ENCODE measurements at places on chromosomes 16 and 17.

GRCh38 chr17:38967290-38967738 is at the start of gene FBXO47:
TSS of gene FBXO47 (minus strand) at chr17:38967403. CDS start at chr17:38963025, 4,378 bp downstream.
- peak; percentile 64 for DNase-seq

DNA sequence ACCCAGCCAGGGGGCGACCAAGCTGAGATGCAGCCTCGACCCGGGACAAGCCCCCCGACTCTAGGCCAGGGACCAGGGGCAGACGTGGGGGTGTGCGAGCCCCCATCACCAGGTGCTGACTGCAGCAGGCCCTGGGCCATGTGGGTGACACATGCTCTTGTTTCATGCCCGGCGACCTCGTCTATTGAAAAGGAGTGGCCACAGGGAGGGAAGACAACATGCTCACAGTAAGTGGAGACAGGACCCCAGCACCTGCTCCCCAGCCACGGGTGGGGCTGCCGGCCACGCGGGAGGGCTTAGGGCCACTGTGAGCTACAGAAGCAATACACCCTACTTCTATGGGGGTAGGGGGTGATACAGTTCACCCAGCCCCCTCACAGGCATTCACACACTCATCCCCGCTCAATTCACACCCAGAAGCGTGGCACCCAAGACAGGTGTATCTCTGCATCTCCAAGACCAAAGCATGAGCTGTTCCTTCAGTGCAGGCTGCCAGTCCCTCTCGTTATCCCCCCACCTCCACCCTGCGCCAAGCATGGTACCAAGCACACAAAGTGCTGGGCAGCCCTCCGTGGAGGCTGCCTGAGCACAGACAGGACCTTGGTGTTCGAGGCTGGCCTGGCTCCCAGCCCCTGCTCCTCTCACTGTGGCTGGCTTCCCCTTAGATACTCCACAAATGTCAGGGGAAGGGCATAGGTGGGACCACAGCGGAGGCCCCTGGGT is 13.6 kb downstream of the VASN start:
- DNase-seq, result no peak

DNA sequence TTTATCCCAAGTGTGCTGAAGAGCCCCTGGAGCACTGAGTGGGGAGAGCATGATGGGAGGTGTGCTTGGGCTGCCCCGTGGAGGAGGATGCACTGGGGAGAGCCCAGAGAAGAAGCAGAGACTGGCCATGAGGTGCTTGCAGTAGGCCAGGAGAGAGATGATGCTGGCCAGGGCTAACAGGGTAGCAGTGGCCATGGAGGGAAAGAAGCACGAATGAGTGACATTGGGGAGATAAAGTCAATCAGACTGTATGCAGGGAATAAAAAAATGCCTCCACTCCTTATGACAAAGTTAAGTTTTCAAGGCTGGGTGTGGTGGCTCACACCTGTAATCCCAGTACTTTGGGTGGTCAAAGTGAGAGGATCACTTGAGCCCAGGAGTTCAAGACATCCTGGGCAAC is 5.4 kb upstream of the TMEM220 start:
- no peak for DNase-seq

DNA sequence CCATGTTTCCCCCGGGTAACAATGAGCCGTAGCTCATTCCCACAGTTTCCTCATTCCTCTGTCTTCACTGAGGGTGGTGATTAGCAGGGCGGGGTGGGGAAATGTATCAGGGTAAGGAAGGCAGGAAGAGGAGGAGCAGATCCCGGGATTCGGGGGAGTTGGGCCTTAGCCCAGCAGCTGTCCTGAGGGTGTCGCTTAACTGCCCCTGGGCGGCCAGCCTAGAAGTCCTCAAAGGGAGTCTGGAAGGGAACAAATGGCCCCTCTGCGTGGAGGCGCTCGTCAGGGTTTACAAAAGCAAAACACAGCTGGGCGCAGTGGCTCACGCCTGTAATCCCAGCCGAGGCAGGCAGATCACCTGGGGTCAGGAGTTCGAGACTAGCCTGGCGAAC is 14.3 kb downstream of the MLYCD start:
- DNase-seq, result no peak

- no peak for DNase-seq
Observed at GRCh38 chr16:82149536-82149935, 20.5 kb downstream of the MPHOSPH6 start.

All from activated CD4-positive, alpha-beta T cell treated with anti-CD3 and anti-CD28 coated beads for 24 hours (primary cell).